ENCODE measurements at places on chromosomes 13 and 19. TPM values are rescaled to one million over a fixed set of nuclear protein-coding genes. Genes with fewer than 3 reads are reported as not detected.

The BORCS8 gene
- 18.7 TPM for polyA plus RNA-seq

The CD37 gene
- polyA plus RNA-seq: 53.3 TPM

The SIGLEC8 gene
- 0.07 TPM for polyA plus RNA-seq

The KEAP1 gene
- 74.0 TPM for polyA plus RNA-seq

The ZNF442 gene
- polyA plus RNA-seq: 6.9 TPM

The NTF4 gene
- polyA plus RNA-seq: 3.1 TPM

The MYADM gene
- polyA plus RNA-seq: 63.4 TPM

The SPINT2 gene
- polyA plus RNA-seq: 274 TPM

The C19orf44 gene
- polyA plus RNA-seq: 16.8 TPM

The SPART gene
- 101 TPM for polyA plus RNA-seq

The GAPDHS gene
- not detected for polyA plus RNA-seq

The CEACAM6 gene
- polyA plus RNA-seq: not detected

The ONECUT3 gene
- 0.03 TPM for polyA plus RNA-seq

The KIR2DL3 gene
- not detected for polyA plus RNA-seq

The IGSF23 gene
- 0.83 TPM for polyA plus RNA-seq

DNA sequence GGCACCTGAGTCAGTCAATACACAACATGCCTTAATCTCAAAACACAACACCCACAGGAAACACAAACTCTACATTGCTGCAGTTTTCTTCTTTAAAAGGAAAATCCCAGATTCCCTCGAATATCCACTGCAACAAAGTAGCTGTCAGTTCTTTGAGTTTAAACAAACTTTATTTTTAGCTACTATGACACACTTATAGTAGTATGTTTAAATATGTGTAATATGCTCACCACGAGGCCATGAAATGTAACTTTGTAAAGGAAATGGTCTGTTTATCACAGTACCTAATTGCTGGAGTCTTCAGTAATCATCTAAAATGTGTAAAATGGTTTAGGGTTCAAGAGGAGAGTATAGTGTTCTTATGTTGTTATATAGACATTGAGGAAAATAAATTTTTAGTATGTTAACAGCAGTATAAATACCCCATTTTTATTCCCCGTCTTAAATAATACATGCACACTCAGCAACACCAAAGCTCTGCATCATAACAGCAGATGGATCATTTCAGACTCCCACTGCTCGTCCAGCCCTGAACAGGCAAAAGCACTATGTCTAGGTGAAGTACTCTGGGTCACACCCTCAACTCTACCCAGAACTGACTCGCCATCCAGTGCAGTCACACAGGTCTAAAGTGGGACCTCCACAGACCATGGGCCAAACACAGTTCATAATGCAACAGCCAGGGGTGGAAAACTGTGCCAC is 20.6 kb downstream of the TUBGCP3 start:
- DNase-seq: no peak

DNA sequence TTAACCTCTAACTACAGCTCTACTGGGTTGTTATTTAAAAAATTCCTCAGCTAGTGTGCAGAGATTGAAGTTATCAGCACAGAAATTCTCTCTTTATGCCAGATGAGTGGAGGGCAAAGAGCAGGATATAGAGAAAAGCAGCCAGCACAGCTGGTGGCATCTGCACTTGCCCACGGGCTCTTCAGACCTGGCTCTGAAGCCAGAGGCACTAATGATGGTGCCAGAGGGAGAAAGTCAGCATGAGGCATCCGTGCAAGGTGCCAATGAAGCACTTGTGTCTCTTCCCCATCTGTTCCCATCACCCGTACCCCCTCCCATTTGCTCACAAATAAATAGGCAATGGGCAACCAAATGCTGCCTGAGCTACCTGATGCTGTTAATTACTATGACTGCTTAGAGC is 138.9 kb downstream of the OLFM4 start:
- DNase-seq: no peak

- DNase-seq: no peak
These were observed 68.9 kb downstream of the SHISA2 start for GRCh38 chr13:25982907-25983306.

DNA sequence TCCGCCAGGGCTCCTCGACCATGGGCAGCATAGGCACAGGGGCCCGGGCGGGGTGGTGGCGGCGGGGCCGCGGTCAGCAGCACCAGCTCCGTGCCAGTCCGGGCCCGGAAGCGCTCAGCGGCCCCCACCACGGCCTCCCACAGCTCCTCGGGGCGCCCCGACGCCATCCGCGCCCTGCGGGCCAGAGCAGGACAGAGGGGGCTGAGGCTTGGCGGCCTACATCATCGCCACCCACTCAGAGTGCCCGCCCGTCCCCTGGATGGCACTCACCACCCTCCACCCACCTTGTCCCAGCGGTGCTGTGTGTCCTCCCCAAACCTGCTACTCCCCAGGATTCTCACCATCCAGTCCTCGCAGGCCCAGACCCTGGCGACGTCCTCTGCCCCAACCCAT is 4.0 kb downstream of the AKT1S1 start:
- no peak for DNase-seq

DNA sequence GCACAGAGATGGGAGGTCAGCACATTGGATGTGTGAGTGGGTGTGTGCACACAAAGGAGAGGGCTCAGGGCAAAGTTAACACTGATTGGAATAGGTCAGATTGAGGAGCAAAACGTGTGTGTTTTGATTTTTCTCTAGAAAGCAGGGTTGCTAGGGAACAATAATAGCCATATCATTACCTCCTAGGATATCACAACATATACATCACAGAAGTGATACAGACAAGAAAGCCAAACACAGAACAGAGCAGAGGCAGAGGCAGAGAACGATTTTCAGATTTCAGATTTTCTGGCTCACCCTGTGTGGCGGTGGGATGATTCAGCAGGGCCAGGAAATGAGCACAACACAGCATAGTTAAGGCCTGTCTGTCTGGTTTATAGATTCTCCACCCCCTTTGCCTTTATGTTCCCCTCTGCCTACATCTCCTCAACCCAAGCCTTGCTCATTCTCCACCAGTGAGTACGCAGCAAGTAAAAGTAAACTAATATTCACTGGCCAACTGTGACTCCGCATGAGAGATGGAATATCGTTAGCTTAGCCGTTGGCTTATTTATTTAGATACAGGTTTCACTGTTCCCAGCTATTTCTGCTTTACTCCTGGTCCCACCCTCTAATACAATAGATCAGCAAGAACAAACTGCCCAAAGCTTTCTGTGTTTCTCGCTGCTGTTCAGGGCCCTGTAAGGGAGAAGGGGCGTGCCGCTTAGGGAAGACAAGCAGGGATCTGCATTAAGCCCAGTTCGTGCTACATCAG is 182.7 kb upstream of the TSC22D1 start:
- DNase-seq: no peak

DNA sequence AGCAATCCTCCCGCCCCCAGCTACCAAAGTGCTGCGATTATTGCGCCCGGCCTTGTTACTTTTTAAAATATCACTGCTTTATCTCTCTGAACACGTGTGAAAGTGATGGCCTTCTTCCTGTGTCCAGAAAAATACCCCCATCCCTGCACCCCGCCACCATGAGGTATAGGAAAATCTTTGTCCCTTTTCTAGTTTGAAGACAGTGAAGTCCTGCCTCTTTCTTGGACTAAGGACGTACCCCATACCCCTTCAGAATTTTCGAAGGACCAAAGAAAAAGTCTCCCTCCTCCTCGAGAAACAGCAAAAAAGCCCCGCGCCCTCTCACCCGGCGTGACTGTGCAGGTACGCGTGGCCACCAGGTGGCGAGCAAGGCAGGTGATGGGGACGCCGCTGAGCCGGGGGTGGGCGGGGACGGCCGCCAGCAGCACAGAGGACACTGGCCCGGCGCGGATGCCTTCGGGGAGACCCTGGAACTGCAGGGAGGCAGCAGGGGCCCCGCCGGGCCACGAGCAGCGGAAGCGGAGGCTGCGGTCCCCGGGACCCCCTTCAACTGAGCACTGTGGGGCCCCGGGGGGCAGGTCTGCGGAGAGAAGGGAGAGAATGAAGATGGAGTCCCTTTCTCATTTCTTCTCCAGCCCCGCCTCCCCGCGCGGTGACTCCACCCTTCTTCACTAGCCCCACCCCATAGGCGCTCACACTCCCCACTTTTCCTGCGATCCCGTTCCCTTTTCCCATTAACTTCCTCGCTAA is 3.2 kb downstream of the VSIG10L start:
- DNase-seq: peak; percentile 85

GRCh38 chr13:113787694-113788093 is 28.7 kb downstream of the TMEM255B start:
- no peak for DNase-seq

DNA sequence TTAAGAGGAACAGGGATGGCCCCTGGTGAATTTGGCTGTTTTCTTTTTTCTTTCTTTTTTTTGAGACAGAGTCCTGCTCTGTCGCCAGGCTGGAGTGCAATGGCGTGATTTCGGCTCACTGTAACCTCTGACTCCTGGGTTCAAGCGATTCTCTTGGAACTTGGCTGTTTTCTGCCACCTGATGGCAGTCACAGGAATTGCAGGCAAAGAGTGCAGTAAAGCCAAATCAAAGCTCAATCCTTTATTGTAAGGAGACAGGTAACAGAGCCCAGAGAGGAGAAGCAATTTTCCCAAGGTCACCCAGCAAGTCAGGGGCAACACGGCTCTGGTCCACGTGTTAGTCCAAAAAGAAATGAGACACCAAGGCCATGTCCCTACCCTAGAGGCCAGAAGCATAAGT is 6.2 kb downstream of the TINCR start:
- no peak for DNase-seq

- DNase-seq: no peak
These were observed 55.9 kb downstream of the LHFPL6 start for GRCh38 chr13:39547108-39547507.

GRCh38 chr13:73142071-73142470 is 83.3 kb downstream of the KLF5 start:
- DNase-seq: peak; percentile 39

- DNase-seq: peak; percentile 83
These were observed at the start of the genes COL4A1 and COL4A2 for GRCh38 chr13:110306960-110307766. COL4A1 (minus strand) TSS chr13:110307157; CDS start chr13:110307027, 130 bp downstream. COL4A2 (plus strand) TSS chr13:110307284; CDS start chr13:110307904, 620 bp downstream.

DNA sequence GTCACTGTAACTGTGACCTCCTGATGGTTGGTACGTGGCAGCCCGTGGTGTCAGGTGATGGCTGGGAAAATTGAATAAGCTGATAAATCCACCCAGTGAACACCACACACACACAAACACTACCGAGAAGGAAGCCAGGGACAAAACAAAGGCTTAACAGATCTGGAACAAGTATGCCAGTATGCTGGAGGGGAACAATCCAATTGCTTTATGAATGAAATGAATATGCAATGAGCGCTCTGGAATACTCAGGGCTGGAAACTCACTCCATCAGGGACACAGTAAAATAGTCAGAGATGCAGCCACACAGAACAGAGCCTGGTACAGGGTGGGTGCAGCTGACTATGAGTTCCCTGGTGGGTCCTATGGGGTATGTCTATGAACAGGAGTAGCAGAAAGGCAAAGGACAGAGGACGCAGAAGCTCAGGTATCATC is 16.7 kb downstream of the TMTC4 start:
- no peak for DNase-seq

GRCh38 chr13:97091196-97091595 is 96.9 kb upstream of the OXGR1 start:
- DNase-seq: no peak

DNA sequence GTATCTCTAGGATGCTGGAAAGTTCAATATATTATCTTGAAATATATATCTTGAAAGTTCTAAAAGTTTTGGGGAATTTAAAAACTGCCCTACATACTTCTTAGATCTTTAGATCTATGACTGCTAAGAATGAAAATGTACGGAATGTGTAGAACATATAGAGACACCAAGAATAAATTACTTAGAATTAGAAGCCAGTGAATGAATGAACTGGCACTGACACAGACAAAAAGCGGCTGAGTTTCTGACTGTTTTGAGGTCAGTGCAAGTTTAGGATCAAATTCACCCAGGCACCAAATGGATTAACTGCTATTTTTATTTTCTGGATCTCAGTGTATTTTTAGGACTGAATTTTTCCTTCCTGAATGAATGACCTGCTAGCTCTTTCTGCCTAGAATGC is 411.2 kb downstream of the KCTD12 start:
- no peak for DNase-seq

DNA sequence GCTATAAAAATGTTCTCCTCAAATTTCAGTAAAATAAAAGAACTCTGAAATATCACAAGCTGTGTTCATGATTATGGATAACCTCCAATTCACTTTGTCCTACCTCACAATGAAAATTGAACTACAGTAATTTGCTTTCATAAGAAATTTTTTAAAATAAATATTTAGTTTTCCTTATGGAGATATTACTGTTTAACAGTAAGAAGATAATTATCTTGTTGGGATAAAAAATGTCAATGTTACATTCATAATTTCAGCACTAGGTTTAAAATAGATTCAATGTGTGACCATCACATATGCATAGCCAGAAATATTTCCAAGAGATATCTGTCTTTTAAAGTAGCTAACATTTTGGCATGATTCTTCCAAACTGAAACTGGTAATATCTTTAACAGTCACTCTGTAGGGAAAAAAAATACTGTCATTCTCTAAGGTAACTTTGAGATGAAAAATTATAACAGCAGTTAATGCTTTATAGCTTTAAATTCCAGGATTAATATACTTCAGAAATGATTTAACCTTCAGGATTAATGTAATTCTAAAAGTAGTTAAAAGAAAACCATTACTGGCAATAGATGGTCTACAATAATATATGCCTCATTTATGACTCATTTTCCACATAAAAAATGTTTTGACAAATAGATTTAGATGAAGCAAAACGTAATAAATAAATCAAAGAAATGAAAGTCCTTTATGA is 91.3 kb downstream of the SPRY2 start:
- DNase-seq: no peak

DNA sequence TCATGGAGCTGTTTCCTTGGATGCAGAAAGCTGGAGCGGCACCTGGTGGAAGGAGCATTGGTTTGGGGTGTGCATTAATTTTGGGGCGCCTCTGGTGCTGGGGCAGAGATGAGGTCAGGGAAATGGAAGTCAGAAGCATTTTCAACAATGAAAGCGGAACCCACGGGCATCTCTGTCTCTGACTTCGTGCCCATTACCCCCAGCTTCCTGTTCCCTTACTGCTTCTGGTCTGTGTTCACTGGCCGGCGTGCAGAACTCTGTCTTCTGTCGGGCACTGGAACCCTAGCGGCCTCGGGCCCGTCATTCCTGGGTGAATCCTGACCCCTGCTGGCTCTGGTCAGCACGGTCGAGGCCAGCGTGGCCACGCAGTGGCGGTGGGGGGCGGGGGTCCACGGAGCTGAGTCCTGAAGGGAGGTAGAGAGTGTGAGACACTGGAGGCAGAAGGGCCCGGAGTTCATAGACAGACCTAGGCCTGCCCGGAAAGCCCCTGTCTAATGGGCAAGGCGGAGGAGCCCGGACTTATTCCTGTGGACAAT is 7.9 kb upstream of the LINGO3 start:
- DNase-seq: no peak

DNA sequence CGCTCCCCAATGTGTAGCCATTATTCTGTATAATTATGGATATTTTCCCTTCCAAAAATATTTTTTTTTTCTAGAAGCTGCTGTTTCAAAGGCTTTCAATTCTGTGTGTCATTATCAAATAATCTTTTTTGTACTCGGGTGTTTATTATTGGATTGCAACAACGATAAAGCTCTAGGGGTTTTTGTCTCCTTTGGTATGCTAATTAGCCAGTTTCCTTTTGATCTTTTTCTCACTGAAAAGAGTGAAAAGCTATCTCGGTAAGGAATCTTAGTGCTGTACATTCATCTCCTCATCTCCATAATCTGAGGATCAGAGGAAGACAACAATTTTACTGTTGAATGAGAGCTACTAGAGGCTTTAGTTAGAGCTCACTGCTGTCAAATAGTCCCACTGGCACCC is 136.6 kb downstream of the OLFM4 start:
- no peak for DNase-seq

All from left kidney (tissue), 8 donors.